Caudate nucleus (tissue), 63 donors: ENCODE measurements at places on chromosomes 16 and 17.

DNA sequence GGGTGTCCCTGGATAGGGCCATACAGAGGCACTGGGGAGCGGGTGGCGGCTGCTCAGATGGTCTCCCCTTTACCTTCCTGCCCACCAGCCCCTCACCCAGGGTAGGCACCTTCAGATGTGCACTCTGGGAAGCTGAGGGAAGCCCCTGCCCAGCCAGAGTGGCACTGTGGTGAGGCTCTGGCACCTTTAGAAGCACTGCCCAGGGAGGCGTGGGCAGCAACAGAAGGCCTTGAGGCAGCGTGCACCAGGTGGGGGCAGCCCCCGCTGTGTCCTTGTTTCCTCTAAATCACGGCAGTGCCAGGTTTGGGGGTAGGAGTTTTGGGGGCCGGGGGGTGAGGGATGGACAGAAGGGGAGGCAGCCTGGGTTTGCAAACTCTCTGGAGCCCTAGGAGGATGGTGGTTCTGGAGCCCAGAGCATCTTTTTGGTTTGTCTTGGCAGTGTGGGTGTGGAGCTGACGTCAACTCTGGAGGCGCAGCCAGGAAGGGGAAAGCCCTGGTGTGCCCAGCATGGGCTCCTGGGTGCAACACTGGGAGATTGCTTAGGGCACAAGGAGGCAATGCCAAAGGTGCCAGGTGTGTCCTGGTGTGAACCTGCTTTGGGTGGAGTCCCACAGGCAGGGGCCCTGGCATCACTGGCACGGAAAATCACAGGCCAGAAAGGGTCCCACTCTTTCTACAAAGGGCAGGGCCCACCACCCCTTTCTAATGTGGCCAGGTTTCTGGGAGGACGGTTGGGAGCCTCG lies 23.1 kb upstream of the CDC42EP4 start:
- DNase-seq, result no peak

- no peak for DNase-seq
Measured at GRCh38 chr17:46836500-46836899, 14.9 kb upstream of the WNT9B start.

DNA sequence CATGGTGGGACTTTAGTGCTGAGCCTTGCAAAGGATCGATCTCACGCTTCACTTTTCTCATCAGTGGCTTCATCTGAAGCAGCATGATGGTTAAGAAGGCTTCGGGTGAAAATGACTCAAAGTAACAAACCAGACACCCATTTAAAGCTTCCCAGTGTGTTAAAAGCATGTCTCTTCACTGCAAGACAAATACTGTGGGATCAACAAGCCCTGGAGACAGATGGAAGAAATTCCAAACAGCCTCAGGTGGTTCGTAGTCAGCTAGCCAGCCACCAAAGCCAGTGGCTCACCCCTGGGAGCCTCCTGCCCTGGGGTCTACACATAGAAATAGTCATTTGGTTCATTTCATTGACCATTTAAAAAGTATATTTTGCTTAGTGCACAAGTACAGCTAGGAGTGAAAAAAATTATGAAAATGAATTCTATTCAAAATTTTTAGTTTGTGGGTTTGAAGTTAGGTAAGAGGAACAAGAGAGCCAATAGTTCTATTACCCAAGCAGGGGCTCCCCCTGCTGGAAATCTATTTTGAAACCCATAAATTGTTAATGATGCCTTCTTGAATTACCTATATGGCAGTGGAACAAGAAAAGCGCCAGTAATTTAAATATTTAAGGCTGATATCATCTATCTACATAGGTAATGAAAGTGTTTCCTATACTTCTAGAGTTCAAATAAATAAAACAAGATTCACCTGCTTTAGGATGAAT lies 51.6 kb downstream of the PMP22 start:
- no peak for DNase-seq

GRCh38 chr17:6045621-6046357 lies 24.4 kb upstream of the WSCD1 start:
- no peak for DNase-seq

- DNase-seq, result no peak
Measured at GRCh38 chr17:75834928-75835653, 9.1 kb downstream of the UNC13D start.

- no peak for DNase-seq
Measured at GRCh38 chr17:79224903-79225302, 150.3 kb downstream of the ENGASE start.

GRCh38 chr16:31052114-31052513 lies 18.8 kb downstream of the STX4 start:
- no peak for DNase-seq

DNA sequence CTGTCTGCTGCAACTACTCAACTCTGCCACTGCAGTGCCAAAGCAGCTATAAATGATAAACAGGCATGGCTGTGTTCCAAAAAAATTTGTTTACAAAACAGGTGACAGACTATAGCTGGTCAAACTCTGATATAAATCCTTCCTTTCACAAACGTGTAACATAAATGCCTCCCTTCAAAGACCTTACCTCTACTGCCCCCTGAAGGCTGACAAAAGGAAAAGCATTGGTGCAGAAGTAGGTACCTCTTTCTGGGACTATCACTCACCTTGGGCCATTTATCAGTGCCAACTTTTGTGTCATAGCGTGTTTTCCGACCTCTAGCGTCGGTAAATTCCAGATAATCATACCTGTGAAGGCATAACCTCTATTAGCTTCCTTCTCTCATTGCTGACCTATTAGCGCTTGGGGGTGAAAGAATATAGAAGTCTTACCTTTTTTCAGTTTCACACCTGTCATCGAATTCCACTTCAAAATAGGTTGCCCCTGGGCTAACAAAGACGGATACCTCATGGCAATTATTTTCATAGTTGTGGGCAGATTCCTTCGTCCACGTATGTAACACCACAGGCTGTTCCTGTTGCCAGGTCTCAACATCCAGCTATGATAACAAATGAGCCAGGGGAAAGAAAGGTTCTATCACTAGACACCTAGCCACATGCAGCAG lies 67.9 kb downstream of the ZZEF1 start:
- no peak for DNase-seq

DNA sequence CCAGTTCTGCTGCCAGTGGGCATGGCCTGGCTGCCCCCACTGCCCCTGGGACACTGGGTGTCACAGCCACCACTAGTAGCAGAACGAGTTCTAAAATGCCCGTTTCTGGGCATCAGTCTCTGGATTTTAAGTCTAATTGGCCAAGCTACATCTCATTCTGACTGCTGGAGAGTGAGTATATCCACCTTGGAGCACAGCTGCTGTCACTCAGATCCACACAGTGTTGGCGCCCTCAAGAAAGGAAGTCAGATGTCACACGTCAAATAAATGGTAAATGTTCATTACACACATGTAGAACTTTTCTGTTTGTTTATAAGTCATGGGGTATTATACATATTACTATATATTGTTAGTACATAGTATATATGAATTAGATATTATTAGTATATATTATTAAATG lies 19.4 kb downstream of the GNGT2 start:
- DNase-seq, result no peak

DNA sequence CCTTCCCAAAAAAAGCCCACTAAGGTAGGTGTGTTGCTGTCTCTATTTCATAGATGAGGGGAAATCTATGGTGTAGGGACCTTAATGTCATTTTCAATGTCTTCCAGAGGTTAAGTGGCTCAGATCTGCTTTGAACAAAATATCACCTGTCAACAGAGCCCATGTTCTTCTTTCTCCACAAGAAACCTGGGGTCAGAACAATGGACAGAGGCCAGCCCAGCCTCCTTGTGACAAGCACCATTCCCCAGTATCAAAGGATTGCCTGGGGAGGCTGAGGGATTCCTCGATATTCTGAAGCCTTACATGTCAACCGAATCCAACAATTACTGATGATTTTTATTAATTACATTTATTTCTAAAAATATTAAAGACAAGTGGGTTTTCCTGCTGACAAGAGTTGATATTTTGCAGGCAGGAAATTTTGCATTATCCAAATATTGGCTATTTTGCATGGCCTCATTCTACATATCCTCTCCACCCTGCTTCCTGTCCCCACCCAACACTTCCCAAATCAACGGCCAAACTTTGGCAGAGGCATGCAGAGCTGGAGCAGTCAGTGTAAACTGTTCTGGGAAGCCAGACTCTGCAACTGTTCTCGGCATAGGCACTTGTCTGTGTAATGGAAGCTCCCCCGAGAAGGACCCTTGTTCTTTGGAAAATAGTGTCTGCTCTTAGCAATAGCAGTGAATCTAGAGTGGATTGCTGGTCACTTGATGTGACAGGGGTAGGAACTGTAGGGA lies 281.5 kb downstream of the HS3ST3A1 start:
- no peak for DNase-seq

DNA sequence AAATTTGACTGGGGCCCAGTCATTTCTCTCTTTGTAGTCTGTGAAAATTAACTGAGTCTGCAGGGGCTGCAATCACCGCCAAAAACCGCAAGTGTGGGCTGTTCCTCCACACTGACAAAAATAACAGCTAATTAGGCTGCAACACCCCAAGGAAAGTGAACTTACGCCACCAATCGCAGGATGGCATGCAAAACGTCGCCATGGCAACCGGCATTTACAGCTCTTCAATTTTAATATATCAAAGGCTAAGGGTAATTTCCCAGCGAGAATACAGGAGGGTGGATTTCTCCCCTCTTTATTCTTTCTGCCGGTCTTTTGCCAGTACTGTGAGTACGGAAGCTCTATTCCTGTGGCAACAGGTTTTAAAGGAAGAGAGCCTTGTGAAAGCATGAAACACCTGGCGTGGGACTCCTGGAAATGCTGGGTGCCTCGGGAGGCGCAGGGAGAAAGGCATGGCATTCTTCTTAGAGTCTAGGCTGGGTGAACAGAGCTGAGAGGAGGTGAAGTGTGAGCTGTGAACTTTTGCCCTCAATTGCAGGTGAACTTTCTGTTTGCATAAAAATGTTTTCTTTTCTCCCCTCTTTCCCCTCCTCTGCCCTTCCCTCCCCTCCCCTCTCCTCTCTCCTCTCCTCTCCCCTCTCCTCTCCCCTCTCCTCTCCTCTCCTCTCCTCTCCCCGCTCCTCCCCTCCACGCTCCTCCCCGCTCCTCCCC lies 399.7 kb downstream of the XYLT1 start:
- peak; percentile 17 for DNase-seq

GRCh38 chr17:64236827-64237403 lies 26.1 kb downstream of the TEX2 start:
- no peak for DNase-seq

DNA sequence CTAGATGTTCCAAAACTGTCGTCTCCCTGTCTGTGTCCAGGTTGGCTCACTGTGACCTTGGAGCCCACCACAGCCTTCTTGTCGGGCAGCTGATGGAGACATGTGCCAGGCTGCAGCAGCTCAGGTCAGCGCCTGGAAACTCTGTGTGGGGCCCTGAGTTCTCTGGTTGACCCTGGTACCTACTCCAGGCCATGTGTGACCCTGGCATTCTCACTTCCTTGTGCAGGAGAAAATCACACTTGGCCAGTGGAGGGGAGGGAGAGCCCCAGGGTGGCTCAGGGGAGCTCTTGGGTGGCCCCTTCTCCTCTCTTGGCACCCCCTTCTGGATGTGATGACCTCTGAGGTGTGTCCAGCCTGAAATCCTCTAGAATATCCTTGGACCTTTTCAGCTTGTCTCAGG lies 25.0 kb upstream of the CPNE2 start:
- DNase-seq, result no peak

GRCh38 chr16:76241755-76242154 lies 35.4 kb upstream of the CNTNAP4 start:
- no peak for DNase-seq

- DNase-seq, result no peak
Measured at GRCh38 chr16:11248133-11248532, 7.9 kb downstream of the SOCS1 start.

- no peak for DNase-seq
Measured at GRCh38 chr17:5561736-5562571, 22.4 kb downstream of the NLRP1 start.

- no peak for DNase-seq
Measured at GRCh38 chr17:80650751-80651518, 106.3 kb downstream of the RPTOR start.

DNA sequence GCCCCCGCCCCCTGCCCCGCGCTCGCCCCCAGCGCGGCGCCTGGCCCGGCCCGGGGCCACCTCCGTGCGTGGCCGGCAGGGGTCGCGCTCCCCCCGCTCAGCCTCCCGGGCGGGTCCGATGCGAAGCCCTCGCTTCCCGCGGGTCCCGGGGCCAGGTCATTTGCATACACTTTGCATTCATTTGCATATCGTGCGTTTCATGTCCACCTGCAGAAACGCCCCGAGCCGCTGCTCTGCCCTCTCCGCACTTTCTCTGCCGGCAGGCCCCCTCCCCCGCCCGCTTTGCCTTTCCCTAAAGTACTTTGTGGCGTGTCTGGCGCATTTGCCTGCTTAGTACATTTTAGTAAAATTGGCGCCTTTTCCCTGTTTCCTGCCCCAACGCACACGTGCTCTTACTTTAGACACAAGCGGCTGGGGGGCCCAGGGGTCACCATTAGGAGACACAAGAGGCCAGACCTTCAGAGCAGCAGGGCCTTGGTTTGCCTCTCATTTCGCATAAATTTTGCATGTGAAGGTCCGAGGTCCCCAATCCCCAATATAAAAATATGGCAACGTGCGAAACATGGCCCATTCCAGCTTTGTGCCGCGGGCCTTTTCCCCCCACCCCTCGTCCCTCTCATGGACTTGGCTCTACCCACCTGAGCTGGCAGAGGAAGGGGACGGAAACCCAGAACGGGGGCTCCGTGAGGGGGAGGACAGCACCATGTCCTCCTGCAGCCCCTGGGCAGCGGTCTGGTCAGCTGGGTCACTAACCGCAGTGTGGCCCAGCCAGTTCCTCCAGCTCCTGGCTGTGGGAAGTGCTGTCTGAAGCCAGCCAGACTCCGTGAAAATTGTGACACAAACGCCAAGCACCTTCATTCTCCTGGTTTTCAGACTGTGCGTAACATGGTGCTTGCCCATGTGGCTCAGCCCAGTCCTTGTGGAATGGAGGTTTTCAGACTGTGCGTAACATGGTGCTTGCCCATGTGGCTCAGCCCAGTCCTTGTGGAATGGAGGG lies 34.8 kb downstream of the CBFA2T3 start:
- DNase-seq, result no peak

GRCh38 chr16:85676466-85676865 lies 12.3 kb downstream of the GINS2 start:
- no peak for DNase-seq

- no peak for DNase-seq
Measured at GRCh38 chr17:78753316-78754250, 28.5 kb downstream of the CYTH1 start.

- no peak for DNase-seq
Measured at GRCh38 chr17:39894681-39895376, 23.6 kb downstream of the GSDMB start.
